ENCODE measurements at places on chromosomes 11 and 22. TPM values are rescaled to one million over a fixed set of nuclear protein-coding genes. Genes with fewer than 3 reads are reported as not detected.

GRCh38 chr22:40444178-40444831 lies 73.9 kb downstream of the SGSM3 start:
- DNase-seq = no peak

- DNase-seq = no peak
Measured at GRCh38 chr22:40726514-40726913, 47.2 kb downstream of the MCHR1 start.

GRCh38 chr11:111447112-111447471 lies 65.1 kb downstream of the BTG4 start:
- no peak for DNase-seq

ZNF215 gene
- 2.4 TPM for polyA plus RNA-seq

GRCh38 chr22:42070517-42071422 lies at the start of gene NAGA:
TSS of gene NAGA (minus strand) at chr22:42070812. CDS start at chr22:42070297, 515 bp downstream.
- DNase-seq = peak; percentile 91

MS4A6E gene
- polyA plus RNA-seq = not detected

GLYATL2 gene
- 2.3 TPM for polyA plus RNA-seq

DNA sequence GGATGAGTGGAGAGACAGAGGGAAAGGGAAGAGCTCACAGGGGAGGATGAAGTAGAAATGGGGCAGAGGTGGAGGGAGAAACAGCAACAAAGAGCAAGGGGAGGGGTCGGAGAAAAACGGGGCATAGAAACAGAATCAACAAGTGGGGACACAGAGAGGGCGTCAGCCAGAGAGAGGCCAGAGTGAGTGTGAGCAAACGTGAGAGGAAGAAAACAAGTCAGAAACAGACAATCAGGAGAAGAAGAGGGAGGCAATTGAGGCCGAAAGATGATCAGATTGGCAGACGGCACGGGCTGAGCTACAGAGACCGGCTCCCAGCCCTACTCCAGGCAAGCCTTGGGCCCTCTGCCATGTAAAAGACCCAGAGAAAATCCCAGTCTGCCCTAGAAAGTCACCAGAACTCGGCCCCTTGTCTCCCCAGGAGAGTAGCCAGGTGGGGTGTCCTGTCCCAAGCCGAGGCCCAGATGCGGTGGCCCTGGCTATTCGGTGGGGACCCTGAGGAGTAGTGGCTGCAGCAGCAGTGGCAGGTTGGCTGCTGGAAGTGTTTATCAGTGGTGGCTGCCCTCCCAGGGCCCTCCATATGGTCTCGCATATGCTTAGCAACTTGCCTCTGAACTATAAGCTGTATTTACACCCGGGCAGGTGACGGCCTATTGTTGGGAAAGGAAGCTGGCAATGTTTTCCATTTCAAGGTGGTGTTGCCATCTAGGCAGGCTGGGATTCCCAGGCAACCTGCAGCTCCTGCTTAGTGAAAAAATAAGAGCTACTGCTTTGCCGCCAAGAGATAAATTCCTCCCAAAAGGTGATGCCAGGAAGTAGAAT lies 14.8 kb upstream of the TSPAN18 start:
- no peak for DNase-seq

- DNase-seq = no peak
Measured at GRCh38 chr22:39300186-39300830, 19.1 kb downstream of the RPL3 start.

DNA sequence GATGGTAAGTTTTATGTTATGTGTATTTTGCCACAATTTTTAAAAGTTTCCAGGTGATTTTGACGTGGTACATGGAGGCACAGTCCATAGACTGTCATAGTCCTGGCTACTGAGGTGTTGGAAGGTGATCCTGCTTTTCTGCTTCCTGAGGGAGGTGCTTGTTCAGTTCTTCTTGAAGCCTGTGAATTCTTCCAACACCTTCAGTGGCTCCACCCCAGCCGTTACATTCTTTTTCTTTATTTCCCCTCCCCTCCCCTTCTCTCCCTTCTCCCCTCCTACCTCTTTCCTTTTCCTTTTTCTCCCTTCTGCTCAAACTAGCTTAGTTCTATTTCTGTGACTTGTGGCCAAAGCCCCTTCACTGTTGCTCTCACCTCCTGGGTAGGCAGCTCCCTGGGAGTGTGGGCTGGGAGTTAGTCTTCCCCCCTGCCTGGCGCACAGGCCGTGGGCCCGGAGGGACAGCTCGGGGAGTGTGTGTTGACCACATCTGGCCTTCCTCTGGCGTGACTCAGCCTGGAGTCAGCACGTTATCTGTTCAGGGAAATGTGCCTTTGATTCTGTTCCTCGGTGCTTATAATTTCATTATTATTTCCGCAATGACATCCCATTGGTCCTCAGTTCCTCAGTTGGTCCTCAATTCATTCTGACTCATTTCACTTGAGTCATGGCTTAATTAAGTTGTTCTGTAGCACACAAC lies 566.2 kb downstream of the TBC1D22A start:
- DNase-seq = no peak

- DNase-seq = no peak
Measured at GRCh38 chr11:122270535-122270934, 154.5 kb upstream of the BLID start.
